GM12892 (cell line): ENCODE measurements at places on chromosomes 2 and 18.

DNA sequence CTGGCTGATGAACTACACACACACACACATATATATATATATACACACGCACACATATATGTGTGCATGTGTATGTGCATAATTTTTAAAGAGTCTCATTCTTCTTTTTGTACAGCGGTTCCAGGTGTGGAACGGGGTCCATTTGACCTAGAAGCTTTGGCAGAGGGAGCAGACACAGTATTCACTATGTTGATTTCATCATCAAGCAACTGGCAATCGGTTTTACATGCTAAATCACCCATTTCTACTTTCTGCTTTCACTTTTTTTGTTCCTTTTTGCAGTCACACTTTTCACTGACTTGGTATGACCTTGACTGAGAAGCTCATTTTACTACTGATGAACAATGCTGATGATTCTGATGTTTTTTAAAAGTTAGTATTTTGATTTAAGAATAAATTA, 63.0 kb upstream of the PGAP1 start:
- no peak for DNase-seq

DNA sequence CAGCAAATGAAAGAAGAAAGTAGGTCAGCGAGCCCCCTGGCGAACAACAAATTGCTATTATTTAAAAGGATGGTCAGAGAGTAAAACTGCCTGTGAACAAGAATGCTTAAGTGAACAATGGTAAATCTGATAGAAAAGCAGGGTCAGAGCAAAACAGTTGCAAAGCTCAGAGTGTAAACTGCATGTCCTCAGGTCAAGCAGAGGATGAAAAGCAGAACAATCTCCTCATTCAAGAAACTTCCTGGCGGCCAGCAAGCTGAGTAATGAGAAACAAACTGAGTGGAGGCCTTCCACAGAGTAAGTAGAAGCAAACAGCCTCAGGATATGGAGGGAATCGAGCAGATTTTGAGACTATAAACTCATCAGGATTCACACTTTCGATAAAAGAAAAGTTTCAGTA, 117.9 kb downstream of the PPP1R1C start:
- DNase-seq: no peak

GRCh38 chr2:235670974-235671787, 177.3 kb downstream of the AGAP1 start:
- no peak for DNase-seq

DNA sequence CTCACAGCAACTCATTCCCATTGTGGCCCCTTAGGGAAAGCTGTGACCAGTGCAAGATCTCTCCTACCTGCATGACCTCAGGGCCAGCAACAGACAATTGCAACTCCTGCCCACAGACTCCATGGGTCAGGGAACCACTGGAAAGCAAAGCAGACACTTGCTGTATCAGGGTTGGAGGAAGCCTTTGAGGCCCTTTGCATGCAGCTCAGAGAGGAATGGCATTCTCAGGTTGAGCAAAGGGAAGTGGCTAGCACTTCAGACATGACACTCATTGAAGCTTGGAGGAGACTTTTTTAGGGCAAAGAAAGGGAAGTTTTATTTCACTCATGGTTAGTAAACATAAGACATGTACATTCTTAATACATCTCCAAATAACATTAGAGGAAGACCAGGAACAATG, 22.1 kb downstream of the IL1F10 start:
- no peak for DNase-seq

- DNase-seq: no peak
Measured at GRCh38 chr2:96493072-96493471, 12.1 kb downstream of the NEURL3 start.

- no peak for DNase-seq
Measured at GRCh38 chr2:170202437-170202836, 24.5 kb downstream of the MYO3B start.

- no peak for DNase-seq
Measured at GRCh38 chr2:68766376-68766845, 31.8 kb downstream of the ARHGAP25 start.

DNA sequence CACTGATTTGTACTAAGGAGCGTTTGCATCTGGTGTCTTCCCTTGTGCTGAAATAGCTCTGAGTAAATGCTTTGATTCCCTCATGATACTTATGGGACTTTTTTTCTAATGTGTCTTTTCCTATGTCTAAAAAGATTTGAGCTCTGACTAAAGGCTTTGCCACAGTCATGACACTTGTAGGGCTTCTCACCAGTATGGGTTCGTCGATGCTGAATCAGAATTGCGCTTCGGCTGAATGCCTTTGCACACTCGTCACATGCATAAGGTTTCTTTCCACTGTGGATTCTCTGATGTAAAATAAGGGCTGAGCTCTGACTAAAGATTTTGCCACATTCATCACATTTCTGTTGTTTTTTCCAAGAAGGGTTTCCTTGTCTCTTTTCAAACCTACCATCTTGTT, 8.0 kb downstream of the ZNF396 start:
- DNase-seq: no peak

GRCh38 chr2:108417254-108417653, 31.8 kb upstream of the GCC2 start:
- DNase-seq: no peak

DNA sequence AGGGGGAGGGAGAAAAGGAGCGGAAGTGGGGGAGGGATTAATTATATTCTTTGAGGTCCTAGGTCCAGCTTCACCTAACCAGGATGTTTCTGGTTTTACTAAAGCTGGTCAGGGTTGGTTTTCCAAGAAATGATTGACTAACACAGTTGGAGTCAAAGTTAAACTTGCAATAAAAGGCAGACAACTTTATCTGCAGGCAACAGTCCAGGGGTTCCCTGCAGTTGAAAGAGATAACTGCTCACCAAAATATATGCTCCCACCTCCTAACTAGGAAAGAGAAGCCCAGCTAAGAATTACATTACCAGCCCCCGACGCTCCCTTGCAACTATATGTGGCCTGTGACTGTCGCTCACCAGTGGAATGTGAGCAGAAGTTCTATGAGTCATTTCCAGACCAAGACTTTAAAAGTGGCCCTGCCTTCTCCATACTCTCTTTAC, 140.0 kb upstream of the PKDCC start:
- DNase-seq: no peak

- DNase-seq: no peak
Measured at GRCh38 chr2:187876554-187876953, 322.3 kb upstream of the TFPI start.

DNA sequence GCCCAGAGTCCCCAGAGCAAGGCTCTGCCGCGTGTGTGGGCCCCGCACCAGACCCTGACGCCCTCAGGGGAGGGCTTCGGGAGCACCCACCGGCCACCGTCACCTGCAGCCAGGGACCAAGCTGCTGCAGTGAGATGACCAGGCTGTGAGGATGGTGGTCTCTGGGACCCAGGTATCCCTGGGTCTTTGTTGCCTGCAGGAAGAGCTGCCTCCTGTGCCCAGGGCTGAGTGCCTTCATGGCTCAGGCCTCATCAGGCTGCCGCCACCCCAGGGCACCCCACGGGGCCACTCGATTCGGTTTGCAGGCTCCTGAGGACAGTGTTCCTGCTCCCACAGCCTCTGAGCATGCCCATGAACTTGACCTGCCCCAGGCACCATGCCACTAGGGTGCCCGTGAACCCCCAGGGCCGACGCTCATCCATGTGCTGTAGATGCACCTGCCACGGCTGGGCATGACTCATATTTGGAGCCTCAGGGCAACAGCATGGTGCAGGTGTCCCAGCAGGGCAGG, 109.8 kb downstream of the FAM210A start:
- no peak for DNase-seq

GRCh38 chr2:62180975-62181374, 14.9 kb upstream of the B3GNT2 start:
- DNase-seq: no peak

GRCh38 chr2:63875131-63875527, 33.4 kb downstream of the UGP2 start:
- no peak for DNase-seq
